ENCODE measurements at places on chromosomes 7 and 10. TPM values are rescaled to one million over a fixed set of nuclear protein-coding genes. Genes with fewer than 3 reads are reported as not detected.

GRCh38 chr7:105759670-105760550, 116.5 kb downstream of the ATXN7L1 start:
- DNase-seq, result peak; percentile 49
- H3K4me1 ChIP-seq, result peaks cover 18% of the 10 kb centered on the region
- peaks cover 6% of the 10 kb centered on the region for H3K36me3 ChIP-seq
- H3K27ac ChIP-seq, result no peak overlapping the region

GRCh38 chr7:130379019-130379418, 1.3 kb upstream of the CPA1 start:
- H3K36me3 ChIP-seq, result no peaks in the 10 kb centered on the region
- no peaks in the 10 kb centered on the region for H3K27me3 ChIP-seq
- H3K4me1 ChIP-seq, result peaks cover 26% of the 10 kb centered on the region

NEURL1 gene
- total RNA-seq, result 3.3 TPM

- DNase-seq, result no peak
- no peaks in the 10 kb centered on the region for H3K27me3 ChIP-seq
- H3K4me1 ChIP-seq, result peaks cover 20% of the 10 kb centered on the region
- no peak overlapping the region for H3K4me3 ChIP-seq
- no peaks in the 10 kb centered on the region for H3K36me3 ChIP-seq
These were observed 61.7 kb downstream of the AUTS2 start for GRCh38 chr7:69659983-69660382.

- H3K27me3 ChIP-seq, result no peaks in the 10 kb centered on the region
- no peaks in the 10 kb centered on the region for H3K4me1 ChIP-seq
- no peak overlapping the region for H3K27ac ChIP-seq
- H3K4me3 ChIP-seq, result no peak overlapping the region
These were observed 56.9 kb upstream of the WNT16 start for GRCh38 chr7:121271916-121272315.

GRCh38 chr10:71816936-71817618, 34.0 kb downstream of the PSAP start:
- DNase-seq, result no peak
- peak overlapping the region; percentile 36 for H3K27ac ChIP-seq
- no peaks in the 10 kb centered on the region for H3K4me1 ChIP-seq
- no peaks in the 10 kb centered on the region for H3K27me3 ChIP-seq

LRIT1 gene
- total RNA-seq, result not detected

- H3K4me3 ChIP-seq, result no peak overlapping the region
- H3K27ac ChIP-seq, result no peak overlapping the region
- no peaks in the 10 kb centered on the region for H3K27me3 ChIP-seq
- DNase-seq, result no peak
- no peaks in the 10 kb centered on the region for H3K36me3 ChIP-seq
These were observed 49.0 kb upstream of the FRMD4A start for GRCh38 chr10:14379556-14380280.

DNA sequence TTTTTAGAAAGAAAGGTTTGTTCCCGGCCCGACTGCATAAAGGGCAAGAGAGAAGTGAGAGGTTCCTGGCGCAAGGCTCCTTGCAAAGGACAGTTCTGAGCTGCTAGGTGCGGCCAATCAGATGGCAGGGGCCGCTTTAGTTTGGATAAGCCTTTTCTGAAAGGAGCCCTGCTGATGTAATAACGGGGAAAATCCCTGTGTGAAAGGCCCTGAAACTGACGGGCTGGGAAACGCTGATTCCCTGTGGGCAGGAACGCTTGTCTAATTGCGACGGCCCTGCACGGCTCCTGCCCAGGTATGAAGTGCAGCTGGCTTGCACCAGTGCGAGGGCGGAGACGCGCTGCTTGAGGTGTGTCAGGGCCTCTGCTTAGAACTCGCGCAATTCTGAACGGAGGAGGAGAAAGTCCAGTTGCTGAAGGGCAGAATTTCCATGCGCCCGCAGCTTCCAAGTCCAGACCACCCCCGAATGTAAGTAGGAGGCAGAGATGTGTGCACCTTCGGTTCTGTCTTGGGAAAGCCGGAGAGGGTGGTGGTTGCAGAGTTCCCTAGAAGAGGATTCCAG, 30.5 kb downstream of the TACC2 start:
- H3K36me3 ChIP-seq, result no peaks in the 10 kb centered on the region
- H3K4me3 ChIP-seq, result peak overlapping the region; percentile 40
- peaks cover 31% of the 10 kb centered on the region for H3K4me1 ChIP-seq
- H3K27ac ChIP-seq, result peak overlapping the region; percentile 91
- DNase-seq, result peak; percentile 87
- H3K27me3 ChIP-seq, result no peaks in the 10 kb centered on the region

- H3K27me3 ChIP-seq, result no peaks in the 10 kb centered on the region
- H3K27ac ChIP-seq, result no peak overlapping the region
- DNase-seq, result no peak
- no peak overlapping the region for H3K4me3 ChIP-seq
These were observed 292.7 kb downstream of the RPS24 start for GRCh38 chr10:78326372-78326771.
